HCEC 1CT (cell line): ENCODE measurements at places on chromosomes 5 and 9.

DNA sequence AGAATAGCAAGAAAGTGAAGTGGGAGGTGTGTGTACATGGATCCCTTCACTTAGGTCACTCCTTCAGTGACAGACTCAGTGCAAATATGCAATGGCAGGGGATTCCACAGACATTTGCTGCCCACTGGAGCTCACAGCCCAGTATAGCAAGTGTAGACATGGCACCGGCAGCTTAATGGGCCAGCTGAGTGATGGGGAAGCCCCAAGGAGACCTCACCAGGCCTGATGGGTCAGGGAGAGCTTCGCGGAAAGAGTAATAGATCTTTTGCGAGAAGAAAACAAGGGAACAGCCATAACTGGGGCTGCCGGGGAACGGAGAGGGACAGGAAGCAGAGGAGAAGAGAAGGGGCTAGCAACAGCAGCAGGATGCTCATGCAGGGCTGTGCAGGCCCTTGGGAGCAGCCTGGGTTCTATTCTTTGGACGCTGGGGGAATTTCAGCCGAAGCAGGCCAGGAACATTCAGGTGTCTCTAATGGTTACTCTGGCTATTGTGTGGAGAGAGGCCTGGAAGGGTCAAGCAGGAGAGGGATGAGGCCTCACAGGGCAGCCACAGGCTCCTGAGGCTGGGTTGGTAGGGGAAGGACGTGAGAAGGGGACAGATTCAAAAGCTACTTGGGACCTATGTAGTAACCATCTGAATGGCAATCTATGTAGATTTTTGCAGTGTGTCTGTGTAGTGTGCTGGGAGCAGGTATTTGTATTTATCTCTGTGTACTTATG lies 27.0 kb downstream of the TCF7 start:
- no peak for DNase-seq

GRCh38 chr9:13274886-13275641 lies 4.4 kb downstream of the MPDZ start:
- DNase-seq = peak; percentile 45

- DNase-seq = no peak
Measured at GRCh38 chr9:30851600-30851999, 1532.8 kb upstream of the ACO1 start.

DNA sequence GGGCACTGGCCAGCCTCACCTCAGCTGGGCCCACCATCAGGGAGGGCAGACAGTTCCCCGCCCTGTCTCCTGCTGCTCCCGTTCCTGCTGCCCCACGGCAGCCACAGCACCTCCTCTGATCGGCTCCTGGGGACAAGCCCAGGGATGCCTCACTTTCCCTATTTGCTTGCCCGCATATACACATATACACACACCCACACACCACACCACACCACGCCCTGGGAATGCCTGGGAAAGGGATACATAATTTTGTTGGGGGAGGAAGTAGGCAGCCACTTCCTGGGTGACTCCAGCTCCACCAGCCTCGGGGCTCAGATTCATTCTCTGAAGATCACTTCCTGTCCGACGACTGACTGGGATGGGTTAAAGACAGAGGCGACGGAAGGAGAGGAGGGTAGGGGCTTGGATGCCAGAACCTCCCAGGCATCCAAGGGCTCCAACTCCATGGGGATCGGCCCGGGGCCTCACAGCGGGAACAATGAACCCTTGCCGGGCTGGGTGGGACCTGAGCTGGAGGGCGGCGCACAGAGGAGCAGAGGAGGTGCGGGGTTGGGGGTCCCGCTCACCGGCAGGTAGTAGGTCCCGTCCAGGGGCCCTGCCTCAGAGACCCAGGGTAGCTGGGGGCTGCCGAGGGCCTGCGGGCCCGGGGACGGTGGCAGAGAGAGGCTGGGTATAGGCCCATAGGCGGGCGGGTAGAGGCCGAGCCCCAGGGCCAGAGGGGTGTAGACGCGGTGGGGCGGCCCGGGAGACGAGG lies 2.0 kb upstream of the MZB1 start:
- DNase-seq = no peak

- no peak for DNase-seq
Measured at GRCh38 chr5:156522651-156523529, 195.9 kb downstream of the SGCD start.

GRCh38 chr9:1331546-1332038 lies 281.4 kb downstream of the DMRT2 start:
- no peak for DNase-seq

- DNase-seq = no peak
Measured at GRCh38 chr9:10434412-10434811, 178.4 kb downstream of the PTPRD start.

DNA sequence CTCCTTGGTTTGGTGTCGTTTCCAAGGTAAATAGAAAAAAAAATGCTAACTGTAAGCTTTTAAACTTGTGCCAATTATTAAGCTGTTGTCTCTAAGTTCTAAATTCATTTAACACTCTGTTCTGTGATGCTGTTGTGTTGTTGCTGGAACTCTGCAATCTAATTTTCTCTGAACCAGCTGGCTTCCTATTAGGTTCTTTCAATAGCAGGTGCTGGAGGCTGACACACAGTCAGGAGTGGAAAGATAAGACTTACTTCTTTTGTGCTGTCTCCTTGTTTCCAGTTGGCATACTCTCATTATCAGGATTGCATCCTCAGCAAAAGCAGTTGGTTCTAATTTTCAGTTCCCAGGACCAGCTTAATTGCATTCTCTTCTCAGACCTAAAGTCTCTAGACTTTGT lies 1252.6 kb upstream of the NUDT12 start:
- no peak for DNase-seq

DNA sequence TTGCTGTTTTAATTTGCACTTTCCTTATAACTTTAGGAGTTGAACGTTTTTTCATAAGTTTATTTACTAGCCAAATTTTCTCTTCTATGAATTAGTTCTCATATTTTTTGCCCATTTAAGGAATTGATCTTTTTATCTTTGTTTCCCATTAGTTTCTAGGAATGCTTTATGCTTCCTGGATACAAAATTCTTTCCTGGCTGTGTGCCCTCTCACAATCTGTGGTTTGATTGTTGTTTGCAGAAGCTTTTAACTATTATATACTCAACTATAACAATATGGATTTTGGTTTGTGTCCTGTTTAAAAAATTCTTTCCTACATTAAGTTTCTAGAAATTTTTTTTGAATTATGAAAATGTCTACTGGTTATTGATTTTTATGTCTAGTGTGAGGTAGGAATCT lies 206.3 kb downstream of the CSNK1G3 start:
- DNase-seq = no peak

GRCh38 chr5:160524827-160525226 lies 103.2 kb downstream of the PTTG1 start:
- no peak for DNase-seq
